ENCODE measurements at places on chromosomes 2 and 18. TPM values are rescaled to one million over a fixed set of nuclear protein-coding genes. Genes with fewer than 3 reads are reported as not detected.

GRCh38 chr2:223668302-223668998, 66.3 kb upstream of the SCG2 start:
- H3K27me3 ChIP-seq, result no peaks in the 10 kb centered on the region
- DNase-seq, result peak; percentile 78
- H3K27ac ChIP-seq, result no peak overlapping the region
- no peak overlapping the region for H3K4me3 ChIP-seq
- H3K36me3 ChIP-seq, result no peaks in the 10 kb centered on the region
- H3K4me1 ChIP-seq, result peaks cover 8% of the 10 kb centered on the region

DNA sequence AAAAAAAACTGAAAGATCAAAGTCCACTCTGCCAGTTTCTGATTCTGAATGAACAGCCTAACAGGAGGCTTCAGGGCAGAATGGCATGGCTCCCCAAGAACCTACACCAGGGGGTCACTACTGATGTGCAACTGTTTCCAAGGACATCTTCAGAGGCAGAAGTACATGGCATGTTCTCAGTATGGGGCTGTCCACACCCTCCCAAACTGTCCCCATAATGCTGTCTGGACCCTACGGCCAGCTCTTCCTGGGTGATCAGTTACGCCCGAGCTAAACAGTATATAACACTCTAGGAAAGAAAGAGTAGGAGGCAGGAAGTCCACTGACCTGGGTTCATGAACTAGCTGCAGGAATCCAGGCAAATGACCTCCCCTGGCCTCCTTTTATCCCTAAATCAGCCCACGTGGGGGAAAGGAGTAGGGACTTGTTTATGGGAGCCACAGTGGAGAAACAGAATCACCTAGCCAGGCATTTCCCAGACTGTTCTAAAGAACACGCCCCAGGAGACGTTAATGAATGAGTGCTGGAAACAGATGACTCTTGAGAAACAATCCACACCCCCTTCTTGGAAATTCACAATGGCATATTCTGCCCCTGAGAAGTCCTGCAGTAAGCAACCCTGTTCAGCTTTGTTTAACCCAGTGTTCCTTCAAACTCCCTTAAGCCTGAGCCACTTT, 2.5 kb downstream of the TMBIM1 start:
- no peaks in the 10 kb centered on the region for H3K27me3 ChIP-seq
- no peaks in the 10 kb centered on the region for H3K36me3 ChIP-seq
- peak overlapping the region; percentile 14 for H3K4me3 ChIP-seq
- H3K4me1 ChIP-seq, result peaks cover 56% of the 10 kb centered on the region
- DNase-seq, result peak; percentile 59
- H3K27ac ChIP-seq, result no peak overlapping the region

DNA sequence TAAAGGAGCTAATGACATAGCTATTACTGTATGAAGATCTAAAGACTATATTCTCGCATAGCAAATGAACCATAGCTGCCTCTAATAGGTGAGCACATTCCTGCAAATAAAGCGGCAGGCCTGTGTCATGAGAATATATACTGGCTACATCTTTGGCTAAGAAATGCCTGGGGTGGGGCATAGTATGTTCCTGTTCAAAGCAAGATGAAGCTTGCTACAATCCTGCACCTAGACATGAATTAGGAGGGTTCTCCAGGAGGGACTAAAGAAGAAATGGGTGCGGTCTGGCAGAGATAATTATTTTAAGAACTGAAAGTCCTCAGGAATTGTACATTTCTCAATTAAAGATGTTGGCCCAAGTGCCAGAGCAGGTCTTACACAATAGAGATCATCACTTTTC, 46.8 kb upstream of the PLA2R1 start:
- H3K36me3 ChIP-seq, result no peaks in the 10 kb centered on the region
- no peak overlapping the region for H3K4me3 ChIP-seq
- no peaks in the 10 kb centered on the region for H3K4me1 ChIP-seq
- no peak for DNase-seq

GRCh38 chr2:163617517-163617916, 118.3 kb downstream of the FIGN start:
- H3K4me1 ChIP-seq, result no peaks in the 10 kb centered on the region
- H3K36me3 ChIP-seq, result no peaks in the 10 kb centered on the region
- H3K4me3 ChIP-seq, result no peak overlapping the region
- DNase-seq, result no peak
- no peak overlapping the region for H3K27ac ChIP-seq
- H3K27me3 ChIP-seq, result no peaks in the 10 kb centered on the region

- DNase-seq, result no peak
- H3K4me1 ChIP-seq, result no peaks in the 10 kb centered on the region
- no peaks in the 10 kb centered on the region for H3K27me3 ChIP-seq
- no peaks in the 10 kb centered on the region for H3K36me3 ChIP-seq
Measured at GRCh38 chr2:165253178-165253577, 14.0 kb downstream of the SCN2A start.

DNA sequence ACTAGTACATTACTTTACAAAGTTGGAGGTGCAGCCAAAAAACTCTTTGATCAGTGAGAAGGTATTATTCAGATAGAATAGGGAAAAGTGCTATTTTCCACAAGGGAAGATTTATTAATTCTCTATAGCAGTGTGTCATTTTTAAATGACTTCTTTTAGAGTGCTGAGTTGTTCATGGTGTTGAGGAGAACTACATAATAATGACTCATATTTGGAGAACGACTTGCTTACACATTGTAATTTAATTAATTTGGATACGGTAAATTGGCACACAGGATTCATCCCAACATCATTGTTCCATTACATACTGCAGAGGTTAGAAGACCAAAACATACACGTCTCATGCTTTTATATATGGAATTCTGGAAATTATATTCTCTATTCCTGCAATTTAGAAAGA, 22.1 kb upstream of the MAP2 start:
- H3K27ac ChIP-seq, result no peak overlapping the region
- no peaks in the 10 kb centered on the region for H3K36me3 ChIP-seq
- no peaks in the 10 kb centered on the region for H3K4me1 ChIP-seq
- no peak for DNase-seq

- no peak overlapping the region for H3K4me3 ChIP-seq
- no peaks in the 10 kb centered on the region for H3K4me1 ChIP-seq
- no peaks in the 10 kb centered on the region for H3K36me3 ChIP-seq
- H3K27me3 ChIP-seq, result no peaks in the 10 kb centered on the region
Measured at GRCh38 chr2:221642447-221642846, 70.3 kb upstream of the EPHA4 start.

GRCh38 chr2:168211664-168212163, 35.7 kb downstream of the STK39 start:
- H3K27me3 ChIP-seq, result no peaks in the 10 kb centered on the region
- peak overlapping the region; percentile 73 for H3K27ac ChIP-seq
- no peak overlapping the region for H3K4me3 ChIP-seq
- DNase-seq, result peak; percentile 49
- H3K36me3 ChIP-seq, result no peaks in the 10 kb centered on the region

- H3K36me3 ChIP-seq, result peaks cover 7% of the 10 kb centered on the region
- H3K27me3 ChIP-seq, result peaks cover 53% of the 10 kb centered on the region
Measured at GRCh38 chr18:22169011-22169888, at the start of gene GATA6. Gene GATA6, plus strand, starts transcription at chr18:22169589. Its CDS starts 1,556 bp downstream, at chr18:22171145.

GRCh38 chr2:7730449-7730848, 813.2 kb downstream of the RNF144A start:
- no peaks in the 10 kb centered on the region for H3K36me3 ChIP-seq
- no peaks in the 10 kb centered on the region for H3K4me1 ChIP-seq
- H3K27me3 ChIP-seq, result no peaks in the 10 kb centered on the region
- H3K4me3 ChIP-seq, result no peak overlapping the region
- DNase-seq, result no peak

DNA sequence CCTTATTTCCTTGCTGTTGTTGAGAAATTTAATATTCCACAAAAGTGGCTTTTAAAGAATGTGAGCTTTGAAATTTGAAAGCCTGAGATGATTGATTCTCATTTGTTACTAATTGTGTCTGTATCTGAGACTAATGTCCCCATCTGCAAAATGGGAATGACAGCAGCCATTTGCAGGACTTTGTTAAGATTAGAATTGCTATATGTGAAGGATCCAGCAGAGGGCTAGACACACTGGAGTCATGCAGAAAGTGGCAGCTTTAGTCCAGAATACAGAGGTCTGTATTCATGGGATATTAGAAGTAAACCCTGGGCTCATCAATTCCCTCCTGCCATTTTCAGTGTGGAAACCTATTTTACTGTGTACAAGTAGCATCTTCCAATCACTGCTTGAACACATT, 296.5 kb upstream of the GYPC start:
- H3K27ac ChIP-seq, result no peak overlapping the region
- H3K4me1 ChIP-seq, result no peaks in the 10 kb centered on the region
- no peak overlapping the region for H3K4me3 ChIP-seq
- DNase-seq, result no peak
- H3K36me3 ChIP-seq, result no peaks in the 10 kb centered on the region

DNA sequence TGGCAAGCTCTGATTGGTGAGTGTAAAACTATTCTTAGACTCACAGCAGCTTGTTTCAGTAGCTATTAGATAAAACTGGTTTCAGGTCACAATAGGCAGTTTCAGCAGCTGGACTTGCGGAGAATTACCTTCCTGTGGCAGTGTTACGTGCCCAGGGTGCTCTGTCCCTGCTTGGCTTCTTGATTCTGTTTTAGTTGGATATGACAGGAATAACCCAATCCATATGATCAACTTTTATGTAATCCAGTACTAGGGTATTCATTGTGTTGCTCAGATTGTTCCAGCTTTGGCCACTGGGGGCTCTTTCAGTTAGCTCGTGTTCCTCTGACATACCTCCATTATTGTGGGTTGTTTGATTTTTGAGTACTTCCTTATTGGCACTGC, 43.1 kb downstream of the INPP4A start:
- no peaks in the 10 kb centered on the region for H3K27me3 ChIP-seq
- DNase-seq, result no peak
- H3K4me3 ChIP-seq, result no peak overlapping the region
- H3K27ac ChIP-seq, result no peak overlapping the region
- no peaks in the 10 kb centered on the region for H3K4me1 ChIP-seq
- no peaks in the 10 kb centered on the region for H3K36me3 ChIP-seq

- H3K4me3 ChIP-seq, result no peak overlapping the region
- no peaks in the 10 kb centered on the region for H3K36me3 ChIP-seq
- no peaks in the 10 kb centered on the region for H3K4me1 ChIP-seq
Measured at GRCh38 chr2:183068561-183068960, 10.0 kb upstream of the DUSP19 start.

DNA sequence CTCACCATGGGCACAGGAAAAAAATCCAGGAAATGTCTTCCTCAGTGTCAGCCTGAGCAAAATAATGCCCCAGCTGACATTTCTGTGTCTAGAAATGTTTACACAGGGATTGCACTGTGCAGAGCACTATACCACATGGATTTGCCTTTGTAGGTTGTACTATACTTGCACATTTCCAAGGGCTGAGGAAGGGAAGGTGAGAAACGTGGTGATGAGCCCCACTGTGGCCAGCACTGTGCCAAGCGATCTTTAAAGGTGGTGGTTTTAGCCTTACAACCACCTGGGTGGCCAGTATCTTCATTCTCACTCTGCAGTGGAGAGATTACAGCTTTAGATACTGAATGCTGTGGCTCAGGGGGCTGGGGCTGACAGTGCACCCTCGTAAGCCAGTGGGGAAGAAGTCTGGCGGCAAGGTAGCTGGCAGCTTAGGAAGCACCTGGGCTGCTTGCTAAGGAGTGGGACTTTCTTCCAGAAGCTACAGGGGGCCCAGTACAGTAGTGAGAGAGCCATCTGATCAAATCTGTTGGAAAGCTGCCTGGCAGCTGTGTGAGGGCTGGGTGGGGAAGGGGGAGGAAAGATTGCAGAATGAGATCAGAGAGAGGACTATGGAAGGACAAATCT, 81.4 kb upstream of the MSH2 start:
- peaks cover 7% of the 10 kb centered on the region for H3K4me1 ChIP-seq
- H3K27ac ChIP-seq, result no peak overlapping the region

DNA sequence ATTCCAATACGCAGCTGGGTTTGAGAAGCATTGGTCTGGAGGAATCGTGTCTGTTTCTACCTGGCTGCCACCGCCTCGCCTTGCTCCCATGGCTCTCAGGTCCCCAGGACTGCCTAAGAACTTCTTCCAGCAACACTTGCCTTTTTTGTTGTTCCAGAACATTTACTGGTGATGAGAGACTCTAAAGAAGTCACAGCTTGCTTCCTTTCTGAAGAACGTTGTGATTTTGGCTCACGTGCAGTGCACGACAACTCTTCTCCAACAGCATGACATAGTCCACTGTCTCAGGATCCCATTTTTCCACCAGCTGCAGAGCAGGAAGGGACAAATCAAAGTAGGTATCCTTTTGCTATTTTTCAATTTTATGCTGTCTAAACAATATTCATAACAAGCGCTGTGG, 940.9 kb downstream of the SLC4A3 start:
- H3K4me1 ChIP-seq, result no peaks in the 10 kb centered on the region
- no peaks in the 10 kb centered on the region for H3K27me3 ChIP-seq
- no peak for DNase-seq
- H3K4me3 ChIP-seq, result no peak overlapping the region

Gene PLCL1
- total RNA-seq, result 0.84 TPM

Gene ELOA2
- not detected for total RNA-seq

Gene CYS1
- total RNA-seq, result 3.7 TPM

Gene CRYGD
- not detected for total RNA-seq

Gene SF3B6
- 105 TPM for total RNA-seq

Gene CDK5R2
- 1.1 TPM for total RNA-seq

Gene LAMA1
- 18.3 TPM for total RNA-seq

Gene NT5DC4
- total RNA-seq, result not detected

Gene DSG1
- total RNA-seq, result 0.05 TPM

Gene FRZB
- total RNA-seq, result 0.67 TPM
